A673 (cell line): ENCODE measurements at places on chromosomes 12 and 14.
A peak's percentile ranks its signal among the peaks of the same experiment; 100 is the strongest.

- DNase-seq, result peak; percentile 84
Observed at GRCh38 chr14:102693006-102693755, 84.1 kb upstream of the TRAF3 start.

DNA sequence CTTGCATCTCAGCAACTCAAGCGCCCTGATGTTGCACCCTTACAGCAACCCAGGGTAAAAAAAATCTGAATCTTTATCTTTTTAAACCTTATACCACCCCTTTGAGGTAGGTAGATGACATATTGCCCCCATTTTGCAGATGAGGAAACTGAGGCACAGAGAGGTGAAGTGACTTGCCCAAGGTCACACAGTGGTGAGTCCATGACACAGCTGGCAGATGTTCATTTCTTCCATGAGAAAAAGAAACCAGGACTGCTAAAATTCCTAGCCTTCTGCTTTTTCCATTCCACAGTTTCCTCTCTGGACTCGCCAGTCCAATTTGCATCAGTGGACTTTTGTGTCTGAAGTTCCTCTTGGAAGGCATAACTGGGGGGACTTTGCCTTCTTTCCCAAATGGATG lies 79.3 kb downstream of the IGF1 start:
- no peak for DNase-seq

DNA sequence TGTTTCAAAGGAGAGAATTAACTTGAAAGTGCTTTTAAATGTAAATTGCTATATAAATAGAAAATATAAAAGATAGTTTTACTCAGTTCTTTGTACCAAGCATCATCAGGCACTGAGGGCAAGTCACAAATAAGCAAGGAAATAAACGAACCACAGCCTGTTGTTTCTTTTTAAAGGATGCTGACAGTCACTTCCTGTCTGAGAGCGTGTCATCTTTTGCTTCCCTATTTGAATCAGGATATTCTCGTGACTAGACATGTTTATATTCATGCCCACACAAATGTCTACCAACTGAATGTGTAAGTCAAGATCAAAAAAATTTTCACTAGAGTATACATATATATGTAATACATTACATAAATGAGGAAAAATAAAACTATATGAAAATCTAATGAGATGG lies 31.4 kb upstream of the SLC2A13 start:
- DNase-seq, result peak; percentile 21

- peak; percentile 45 for DNase-seq
Observed at GRCh38 chr12:49832836-49833421, 4.7 kb upstream of the NCKAP5L start.

DNA sequence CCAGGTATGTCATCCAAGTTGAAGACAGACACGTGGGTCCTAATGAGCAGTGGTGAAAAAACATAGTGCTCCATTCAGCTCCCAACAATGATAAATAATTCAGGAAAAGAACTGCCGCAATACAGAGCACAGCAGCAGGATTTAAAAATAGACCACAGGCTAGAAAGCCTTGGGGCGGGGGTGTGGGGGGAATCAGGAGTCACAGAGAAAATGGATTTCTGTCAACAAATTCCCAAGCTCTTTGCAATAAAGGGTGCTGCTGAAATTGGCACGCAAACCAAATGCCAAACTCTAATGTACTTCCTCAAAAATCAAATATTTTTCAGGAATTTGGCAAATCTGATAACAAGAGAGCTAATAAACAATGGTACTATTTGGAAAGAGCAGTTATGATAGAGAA lies 58.6 kb downstream of the R3HDM2 start:
- no peak for DNase-seq

DNA sequence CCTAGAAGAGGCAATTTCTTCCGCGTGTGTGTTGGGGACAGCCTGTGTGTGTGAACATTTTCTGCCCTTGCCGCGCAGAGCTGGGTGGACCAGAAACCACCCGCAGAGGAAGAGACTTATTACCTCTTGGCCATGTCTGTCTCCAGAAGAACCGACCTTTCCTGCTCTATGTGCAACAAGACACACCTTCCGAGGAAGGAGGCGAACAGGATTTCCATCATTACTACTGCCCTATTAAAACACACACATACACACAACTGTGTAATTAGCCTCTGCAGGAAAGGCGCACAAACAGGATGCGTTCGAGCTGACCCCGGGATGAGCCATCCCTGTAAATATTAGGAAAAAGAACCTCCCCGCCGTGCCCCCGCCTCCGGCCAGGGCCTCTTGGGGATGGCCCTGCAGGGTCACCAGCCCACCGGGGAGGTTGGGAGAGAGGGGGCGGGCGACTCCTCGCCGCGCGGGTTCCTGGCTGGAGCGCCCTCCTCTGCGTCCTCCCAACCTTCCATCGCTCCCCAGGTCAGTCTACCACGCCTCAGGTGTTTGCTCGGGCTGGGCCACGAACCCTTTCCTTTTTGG lies 484 bp upstream of the PRKCH start:
- DNase-seq, result no peak

- DNase-seq, result peak; percentile 17
Observed at GRCh38 chr14:44564908-44565307, 57.8 kb upstream of the FSCB start.

DNA sequence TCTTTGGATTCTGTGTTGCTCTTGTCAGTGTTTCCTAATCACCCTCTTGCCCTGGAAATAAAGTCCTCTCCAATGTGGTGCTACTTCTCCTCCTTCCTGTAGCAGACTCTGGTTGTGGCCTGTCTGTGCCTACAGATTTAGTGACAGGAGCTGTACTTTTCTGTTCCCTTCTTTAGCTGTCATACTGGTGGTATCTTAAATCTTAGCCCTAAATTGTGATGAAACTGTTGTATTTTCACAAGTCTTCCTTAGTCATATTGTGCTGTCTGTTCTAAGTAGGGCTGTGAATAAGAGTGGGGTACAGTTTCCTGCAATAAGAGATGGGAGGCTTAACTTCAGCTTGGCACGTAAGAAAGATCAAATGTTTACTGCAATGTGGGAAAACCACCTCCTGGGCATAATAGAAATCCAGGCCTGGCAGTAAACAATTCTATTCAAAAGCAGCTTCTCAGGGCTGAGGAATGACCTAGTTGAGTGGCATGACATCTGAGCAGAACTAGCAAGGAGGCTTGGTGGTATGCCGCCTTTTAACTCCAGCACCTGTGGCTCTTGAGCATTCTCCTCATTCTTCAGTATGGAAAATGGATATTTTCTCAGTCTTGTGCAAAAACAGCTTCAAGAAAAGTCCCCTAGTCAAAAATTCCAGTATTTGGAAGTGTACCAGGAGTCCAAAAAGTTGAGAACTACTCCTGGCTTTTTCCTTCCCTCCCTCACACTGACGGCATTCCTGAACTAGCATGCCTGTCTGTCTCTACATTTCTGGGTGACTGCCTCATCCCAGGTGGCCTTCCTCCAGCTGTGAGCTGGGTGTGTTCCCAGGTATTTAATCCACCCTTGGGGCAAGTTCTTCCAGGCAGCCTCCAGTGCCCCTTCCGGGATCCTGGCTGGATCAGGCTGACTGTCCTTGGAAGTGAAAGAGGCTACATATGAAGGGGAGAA lies 19.5 kb downstream of the ANO6 start:
- peak; percentile 49 for DNase-seq

- DNase-seq, result no peak
Observed at GRCh38 chr14:89889626-89890025, 64.9 kb downstream of the EFCAB11 start.

DNA sequence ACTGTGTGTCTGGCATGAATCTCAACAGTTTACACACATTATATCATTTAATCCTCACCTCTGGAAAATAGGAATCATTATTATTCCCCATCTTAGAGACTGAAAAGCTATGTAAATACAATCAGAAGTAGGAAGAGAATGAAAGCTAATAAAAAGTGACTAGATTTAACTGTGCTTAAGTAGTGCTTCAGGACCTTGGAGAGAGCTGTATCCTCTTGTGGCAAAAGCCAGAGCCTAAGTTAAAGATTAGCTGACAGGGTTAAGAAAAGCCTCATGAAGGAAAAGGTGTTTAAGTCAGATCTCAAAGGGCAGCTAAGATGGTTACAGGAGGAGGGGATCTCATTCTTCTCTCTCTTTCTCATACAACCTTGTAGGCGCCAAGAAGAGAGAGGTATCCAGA lies 65.3 kb upstream of the TMEM233 start:
- peak; percentile 38 for DNase-seq

GRCh38 chr14:105161964-105162668 lies 6.5 kb downstream of the JAG2 start:
- DNase-seq, result no peak

DNA sequence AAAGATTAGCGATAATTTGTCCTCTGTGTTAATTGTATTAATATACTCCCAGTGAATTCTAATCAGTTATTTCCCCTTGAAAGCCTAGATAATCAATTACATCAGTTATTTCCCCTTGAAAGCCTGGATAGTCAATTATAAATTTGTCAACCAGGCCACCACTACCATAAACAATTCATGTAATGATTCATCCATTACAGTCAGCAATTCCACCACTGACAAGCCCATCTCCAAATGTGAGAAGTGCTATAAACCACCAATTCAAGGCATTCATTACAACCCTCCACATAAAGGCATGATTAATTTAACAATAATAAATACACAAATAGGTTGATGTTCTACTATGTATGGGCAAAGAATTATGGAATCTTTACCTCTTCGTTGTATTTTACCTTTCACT lies 40.9 kb downstream of the INTS13 start:
- no peak for DNase-seq

- DNase-seq, result no peak
Observed at GRCh38 chr14:93232159-93232558, 25.1 kb downstream of the UBR7 start.

GRCh38 chr12:52980096-52980649 lies 26.1 kb upstream of the EIF4B start:
- DNase-seq, result no peak

- no peak for DNase-seq
Observed at GRCh38 chr12:58925111-58925611, 4.9 kb upstream of the LRIG3 start.

- DNase-seq, result peak; percentile 12
Observed at GRCh38 chr12:27462851-27463250, 16.3 kb downstream of the SMCO2 start.

DNA sequence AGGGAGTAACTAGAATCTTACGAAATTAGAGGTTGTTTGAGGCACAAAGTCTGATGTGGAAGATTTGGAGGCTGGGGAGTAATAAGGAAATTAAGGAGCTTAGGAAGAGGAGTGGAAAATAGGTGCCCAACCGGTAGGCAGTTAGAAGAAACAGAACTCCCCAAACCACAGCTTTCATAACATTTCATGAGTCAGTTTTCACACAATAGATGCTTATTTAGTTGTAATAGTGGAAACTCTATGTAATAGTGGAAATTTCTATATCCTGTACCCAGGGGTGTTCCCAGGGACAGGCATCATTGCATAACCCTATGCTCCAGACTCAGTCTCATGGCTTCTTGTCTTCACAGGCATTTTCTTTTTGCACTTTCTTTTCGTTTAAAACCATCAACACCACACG lies 8.3 kb downstream of the C3AR1 start:
- DNase-seq, result no peak

GRCh38 chr14:28770630-28771029 lies 4.0 kb downstream of the FOXG1 start:
- no peak for DNase-seq

GRCh38 chr12:43896496-43896895 lies 60.6 kb downstream of the TMEM117 start:
- no peak for DNase-seq

GRCh38 chr12:132773077-132773955 lies 11.7 kb upstream of the ANKLE2 start:
- DNase-seq, result no peak

DNA sequence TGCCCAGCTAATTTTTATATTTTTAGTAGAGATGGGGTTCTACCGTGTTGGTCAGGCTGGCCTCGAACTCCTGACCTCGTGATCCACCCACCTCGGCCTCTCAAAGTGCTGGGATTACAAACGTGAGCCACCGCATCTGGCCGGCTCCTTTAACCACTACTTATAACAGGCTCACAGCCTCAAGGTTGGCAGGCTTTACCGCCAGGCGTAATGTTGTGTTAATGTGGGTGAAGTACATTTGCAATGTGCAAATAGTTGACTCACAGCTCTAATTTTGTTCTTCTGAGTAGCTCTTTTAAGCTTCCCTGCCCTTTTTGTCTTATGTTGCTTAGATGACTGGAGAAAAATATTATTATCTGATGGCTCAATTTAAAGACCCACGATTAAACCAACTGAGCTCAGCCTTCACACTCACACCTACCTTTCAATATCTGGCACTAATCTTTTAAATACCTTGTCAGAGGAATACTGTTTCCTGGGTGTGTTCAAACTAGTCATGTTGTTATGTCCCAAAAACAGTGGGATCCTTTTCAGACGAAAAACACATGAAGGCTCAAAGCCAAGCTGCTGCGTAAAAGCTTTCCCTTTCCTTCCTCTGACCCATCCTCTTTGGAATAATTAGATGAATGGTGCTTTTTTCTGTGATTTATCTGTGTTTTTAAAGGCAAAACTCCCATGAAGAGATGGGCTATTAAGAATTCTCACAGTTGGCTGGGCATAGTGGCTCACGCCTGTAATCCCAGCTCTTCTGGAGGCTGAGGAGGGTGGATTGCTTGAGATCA lies 57.2 kb upstream of the USP44 start:
- DNase-seq, result peak; percentile 22

GRCh38 chr12:107765316-107765715 lies 4.4 kb upstream of the PRDM4 start:
- no peak for DNase-seq

GRCh38 chr14:22319526-22320361 lies 269.3 kb downstream of the DAD1 start:
- DNase-seq, result peak; percentile 81

GRCh38 chr14:30193845-30194501 lies 266.3 kb upstream of the PRKD1 start:
- no peak for DNase-seq

DNA sequence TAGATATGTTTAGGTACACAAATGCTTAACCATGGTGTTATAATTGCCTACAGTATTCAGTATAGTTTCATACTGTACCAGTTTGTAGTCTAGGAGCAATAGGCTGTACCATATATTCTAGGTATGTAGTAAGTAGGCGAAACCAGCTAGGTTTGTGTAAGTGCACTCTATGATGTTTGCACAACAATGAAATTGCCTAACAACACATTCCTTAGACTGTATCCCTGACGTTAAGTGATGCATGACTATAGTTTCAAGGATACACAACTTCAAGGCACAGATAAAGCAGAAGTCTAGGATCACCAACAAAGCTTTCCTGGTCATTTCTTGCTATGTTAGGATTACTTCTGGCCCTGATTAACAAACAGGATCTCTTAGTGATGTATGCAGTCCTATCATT lies 135.1 kb downstream of the SLC38A1 start:
- no peak for DNase-seq

- DNase-seq, result no peak
Observed at GRCh38 chr14:51185754-51186153, 54.3 kb upstream of the TMX1 start.

DNA sequence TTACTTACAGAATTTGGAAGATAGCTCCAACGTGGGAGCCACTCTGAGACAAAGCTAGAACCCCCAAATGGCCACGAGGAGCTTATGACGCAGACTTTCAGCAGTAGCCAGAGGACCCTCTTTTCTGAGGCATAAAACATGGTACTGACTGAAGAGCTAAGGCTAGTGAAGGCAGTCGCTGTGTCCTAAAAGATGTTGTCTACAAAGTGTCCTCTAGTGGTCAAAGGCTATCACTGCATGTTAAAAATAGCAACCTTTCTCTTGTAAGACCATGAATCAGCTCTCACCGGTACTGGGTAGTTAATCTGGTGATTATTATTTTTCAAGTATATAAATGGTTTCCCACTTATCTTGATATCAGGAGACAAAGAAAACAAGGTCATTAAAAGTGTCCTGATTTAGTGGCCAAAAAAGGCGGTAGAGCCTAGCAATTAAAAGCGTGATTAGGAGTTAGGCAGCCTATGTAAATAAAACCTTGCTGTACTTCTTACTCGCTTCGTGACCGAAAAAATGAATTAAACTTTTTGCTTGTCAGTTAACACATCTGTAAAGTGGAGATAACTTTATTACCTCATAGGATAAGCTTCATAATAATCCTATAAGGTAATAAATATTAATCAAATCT lies 47.0 kb upstream of the LGR5 start:
- peak; percentile 87 for DNase-seq
